ENCODE measurements at places on chromosomes 6 and 20.

- DNase-seq, result no peak
Observed at GRCh38 chr6:106643061-106643460, 13.7 kb downstream of the QRSL1 start.

DNA sequence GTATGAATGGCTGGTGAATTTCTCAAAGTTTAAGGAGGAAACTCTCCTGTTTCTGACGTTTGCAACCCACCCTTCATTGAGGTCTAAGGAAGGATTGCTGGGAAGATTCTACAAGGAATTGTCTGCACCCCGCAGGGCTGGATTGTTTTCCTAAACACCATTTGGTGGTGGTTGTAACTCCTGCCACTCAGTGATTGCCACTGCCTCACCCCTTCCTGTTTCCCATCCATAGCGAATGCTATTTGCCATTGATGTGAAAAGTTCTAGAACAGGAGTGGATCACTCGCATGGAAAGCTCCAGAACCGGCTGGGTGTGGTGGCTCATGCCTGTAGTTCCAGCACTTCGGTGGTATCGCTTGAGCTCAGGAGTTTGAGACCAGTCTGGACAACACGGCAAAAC, 8.7 kb upstream of the DSP start:
- no peak for DNase-seq

DNA sequence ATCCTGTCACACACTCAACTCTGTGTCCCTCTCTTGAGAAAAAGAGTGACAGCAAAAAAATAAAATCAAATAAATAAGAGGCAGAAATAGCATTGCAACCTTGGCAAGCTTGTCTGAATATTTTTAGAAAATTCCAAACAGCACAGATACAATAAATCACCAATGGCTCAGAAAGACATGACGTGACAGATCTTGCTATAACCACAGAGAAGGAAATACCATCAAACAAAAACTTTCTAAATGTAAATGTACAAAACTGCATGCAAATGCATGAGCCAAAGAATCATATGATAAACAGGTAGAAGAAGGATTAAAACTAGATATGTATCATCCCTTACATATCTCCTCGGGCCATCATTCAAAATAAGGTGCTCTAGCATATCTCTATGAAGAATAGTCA, 549.2 kb upstream of the NOX3 start:
- DNase-seq, result no peak

DNA sequence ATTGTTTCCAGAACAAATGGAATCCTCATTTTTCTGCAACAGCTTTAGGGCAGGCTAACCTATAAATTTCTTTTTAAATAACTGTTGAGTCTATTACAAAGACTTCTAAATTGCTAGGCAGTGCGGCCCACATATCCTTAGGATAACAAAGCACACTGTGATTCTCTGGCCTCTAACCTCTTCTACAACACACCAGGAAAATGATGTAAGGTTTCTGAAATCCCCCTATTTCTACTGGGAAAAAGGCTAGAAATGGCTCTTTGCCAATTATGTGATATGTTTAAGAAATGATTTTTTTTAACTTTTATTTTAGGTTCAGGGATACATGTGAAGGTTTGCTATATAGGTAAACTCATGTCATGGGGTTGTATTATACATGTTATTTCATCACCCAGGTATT, 17.3 kb upstream of the NT5E start:
- no peak for DNase-seq

- no peak for DNase-seq
Observed at GRCh38 chr6:27726619-27727023, 185.6 kb downstream of the OR2B2 start.

GRCh38 chr6:35177596-35177995, 36.2 kb upstream of the SCUBE3 start:
- no peak for DNase-seq

- no peak for DNase-seq
Observed at GRCh38 chr6:75261299-75261698, 17.7 kb upstream of the COX7A2 start.

DNA sequence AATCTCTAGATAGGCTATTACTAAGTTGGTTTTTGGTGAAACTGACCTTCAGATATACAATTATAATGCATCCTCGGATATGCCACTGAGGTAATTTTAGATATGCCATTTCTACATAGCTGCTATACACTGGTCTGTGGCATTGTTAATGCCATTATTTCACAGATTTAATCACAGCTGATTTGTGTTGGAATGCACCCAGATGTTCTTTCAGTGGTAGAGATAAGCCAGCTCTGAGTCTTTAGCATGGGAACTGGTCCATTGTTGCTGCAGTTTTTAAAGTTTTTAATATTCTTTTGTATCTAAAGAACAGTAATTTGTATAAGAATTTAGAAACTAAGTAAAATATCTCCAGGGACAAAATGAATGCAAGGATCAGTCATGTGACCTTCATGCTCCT, 6.8 kb downstream of the TMX4 start:
- DNase-seq, result no peak

DNA sequence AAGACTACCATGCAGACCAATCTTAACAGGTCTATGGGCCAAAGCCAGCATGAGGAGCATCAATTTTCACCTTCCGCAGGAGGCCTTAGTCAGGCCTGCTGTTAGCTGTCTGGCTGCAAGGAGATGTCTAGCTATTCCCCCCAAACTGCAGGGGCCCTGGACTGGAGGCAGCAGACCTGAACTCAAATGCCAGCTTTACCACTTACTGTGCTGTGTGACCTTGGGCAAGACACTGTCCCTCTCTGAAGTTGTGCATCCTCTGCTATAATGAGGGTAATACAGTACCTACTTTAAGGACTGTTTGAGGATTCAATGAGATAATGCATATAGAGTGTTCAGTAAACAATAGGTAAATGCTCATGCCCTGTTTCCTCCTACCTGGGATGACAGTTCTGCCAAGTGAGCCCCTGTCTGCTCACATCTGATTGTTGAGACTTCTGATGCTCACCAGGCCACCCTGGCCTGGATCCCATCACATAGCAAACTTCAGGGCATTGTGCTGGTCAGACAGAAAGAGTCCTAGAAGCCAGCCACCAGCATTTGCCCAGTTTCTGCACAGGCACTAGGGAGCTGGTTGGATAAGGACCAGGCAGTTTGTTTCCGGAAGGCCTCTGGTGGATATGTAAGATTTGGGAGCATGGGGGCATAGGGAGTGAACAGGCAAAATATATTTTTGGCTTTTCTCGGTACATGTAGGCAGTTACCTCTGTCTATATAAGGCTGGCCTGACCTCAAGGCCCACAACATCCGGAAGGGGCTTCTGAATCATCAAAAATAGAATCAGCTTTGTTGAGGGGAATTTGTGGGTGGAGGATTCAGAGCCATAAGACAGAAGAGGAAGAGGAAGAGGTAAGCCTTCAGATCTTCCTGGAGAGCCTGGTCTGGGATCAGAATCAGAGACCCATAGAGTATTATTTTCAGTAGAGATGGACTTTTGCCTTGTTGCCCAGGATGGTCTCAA, 2.3 kb upstream of the OCSTAMP start:
- peak; percentile 12 for DNase-seq

GRCh38 chr6:140050101-140050995, 675.9 kb upstream of the CITED2 start:
- DNase-seq, result no peak

- DNase-seq, result no peak
Observed at GRCh38 chr6:148735989-148736388, 10.8 kb upstream of the UST start.

- no peak for DNase-seq
Observed at GRCh38 chr6:36576578-36576977, 17.6 kb upstream of the SRSF3 start.
